Activated CD4-positive, CD25-positive, alpha-beta regulatory T cell (primary cell): ENCODE measurements at places on chromosomes 12 and 14.

DNA sequence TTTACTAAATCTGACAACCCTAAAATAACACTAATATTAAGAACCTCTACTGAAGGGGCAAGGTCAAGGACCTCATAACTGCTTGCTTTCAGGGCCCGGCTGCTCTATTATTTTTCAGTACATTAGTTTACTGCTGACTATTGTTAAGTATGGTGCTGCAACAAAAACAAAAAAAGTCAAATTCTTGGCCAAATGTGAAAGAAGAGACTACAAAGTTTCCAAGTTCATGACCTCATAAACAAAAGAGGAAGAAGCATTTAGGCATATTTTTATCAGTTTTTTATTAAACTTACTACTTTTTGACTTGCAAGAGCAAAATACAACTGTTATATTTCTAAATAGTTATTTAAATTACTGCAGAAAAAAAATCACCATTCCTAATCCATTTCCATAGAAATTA, 109.8 kb upstream of the GPHB5 start:
- no peak for DNase-seq

- DNase-seq = no peak
Measured at GRCh38 chr14:64407329-64407728, 19.2 kb downstream of the MTHFD1 start.

GRCh38 chr14:97442363-97442762, 645.2 kb downstream of the VRK1 start:
- DNase-seq = no peak

- DNase-seq = no peak
Measured at GRCh38 chr12:64695550-64695949, 63.7 kb downstream of the GNS start.

- DNase-seq = no peak
Measured at GRCh38 chr12:38771871-38772270, 133.5 kb downstream of the CPNE8 start.

DNA sequence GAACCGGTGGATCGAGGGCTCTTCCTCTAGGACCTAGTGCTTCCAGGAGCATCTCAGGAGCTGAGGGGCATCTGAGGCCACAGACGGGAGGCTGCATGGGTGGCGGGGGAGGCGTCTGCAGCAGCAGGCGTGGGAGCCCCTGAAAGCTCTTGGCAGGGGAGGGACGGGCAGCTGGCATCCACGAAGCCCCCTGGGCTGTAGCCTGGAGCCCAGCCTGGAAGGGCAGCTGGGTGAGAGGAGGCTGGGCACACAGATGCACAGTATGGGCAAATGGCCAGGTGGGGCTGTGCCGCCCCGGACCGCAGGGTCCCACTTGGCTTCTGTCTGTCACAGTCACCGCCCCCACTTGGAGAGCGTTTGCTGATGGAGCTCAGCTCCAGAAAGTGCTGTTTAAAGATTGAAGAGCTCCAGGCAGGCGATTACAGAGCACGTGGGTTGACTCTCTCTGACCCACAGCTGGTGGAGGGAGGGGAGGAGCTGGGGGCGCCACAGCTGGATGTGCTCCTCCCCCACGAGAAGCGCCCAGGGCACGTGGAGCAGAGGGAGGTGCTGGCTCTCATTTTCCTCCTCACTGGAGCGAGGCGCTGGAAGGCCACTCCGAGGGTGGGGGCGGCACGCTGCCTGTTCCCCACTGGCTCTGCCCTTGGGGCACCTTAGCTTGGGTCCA, 155.0 kb upstream of the C14orf180 start:
- DNase-seq = no peak

DNA sequence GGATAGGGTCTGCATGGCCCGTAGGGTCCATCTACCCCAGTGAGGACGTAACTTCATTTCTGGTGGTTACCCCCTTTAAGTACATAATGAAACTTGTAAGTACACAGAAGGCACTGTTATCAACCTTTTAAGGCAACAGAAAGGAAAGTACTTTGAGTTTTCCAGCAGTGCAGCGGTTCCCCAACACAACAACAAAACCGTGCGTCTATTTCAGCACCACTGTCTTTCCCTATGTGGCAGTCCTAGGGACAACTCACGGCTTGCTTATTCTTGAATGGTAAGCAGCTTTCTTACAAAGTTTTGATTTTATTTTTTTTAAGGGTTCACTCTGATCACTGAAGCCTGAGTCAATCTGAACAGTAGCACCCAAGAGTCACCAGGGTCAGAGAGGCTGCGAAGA, 46.3 kb downstream of the FOXN3 start:
- DNase-seq = no peak

DNA sequence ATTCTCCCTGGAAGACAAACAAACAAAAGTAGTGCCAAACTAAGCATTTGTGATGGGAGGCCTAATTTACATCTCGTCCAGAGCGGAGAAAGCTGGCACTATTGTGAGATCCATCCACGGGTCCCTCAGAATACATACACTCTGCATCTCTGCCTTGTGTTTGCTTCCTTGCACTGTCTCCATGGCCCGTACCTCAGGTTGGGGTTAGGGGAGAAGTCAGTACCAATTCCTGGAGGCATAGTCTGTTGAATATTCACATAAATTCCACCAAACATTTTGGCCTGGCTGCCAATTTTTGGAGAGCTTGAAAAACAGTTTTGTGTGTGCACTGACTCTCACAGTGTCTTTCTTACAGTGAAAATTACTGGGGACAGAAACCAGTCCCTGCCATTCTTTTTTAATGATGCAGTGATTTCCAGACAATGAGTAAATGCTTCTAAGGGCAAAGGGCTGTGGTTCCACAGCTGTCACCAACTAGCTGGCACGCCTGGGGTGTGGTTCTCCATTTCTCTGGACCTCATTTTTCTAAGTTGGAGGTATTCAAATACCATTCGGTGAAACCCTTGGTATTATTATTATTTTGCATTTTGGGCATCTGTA, 119.7 kb upstream of the HIF1A start:
- DNase-seq = no peak

DNA sequence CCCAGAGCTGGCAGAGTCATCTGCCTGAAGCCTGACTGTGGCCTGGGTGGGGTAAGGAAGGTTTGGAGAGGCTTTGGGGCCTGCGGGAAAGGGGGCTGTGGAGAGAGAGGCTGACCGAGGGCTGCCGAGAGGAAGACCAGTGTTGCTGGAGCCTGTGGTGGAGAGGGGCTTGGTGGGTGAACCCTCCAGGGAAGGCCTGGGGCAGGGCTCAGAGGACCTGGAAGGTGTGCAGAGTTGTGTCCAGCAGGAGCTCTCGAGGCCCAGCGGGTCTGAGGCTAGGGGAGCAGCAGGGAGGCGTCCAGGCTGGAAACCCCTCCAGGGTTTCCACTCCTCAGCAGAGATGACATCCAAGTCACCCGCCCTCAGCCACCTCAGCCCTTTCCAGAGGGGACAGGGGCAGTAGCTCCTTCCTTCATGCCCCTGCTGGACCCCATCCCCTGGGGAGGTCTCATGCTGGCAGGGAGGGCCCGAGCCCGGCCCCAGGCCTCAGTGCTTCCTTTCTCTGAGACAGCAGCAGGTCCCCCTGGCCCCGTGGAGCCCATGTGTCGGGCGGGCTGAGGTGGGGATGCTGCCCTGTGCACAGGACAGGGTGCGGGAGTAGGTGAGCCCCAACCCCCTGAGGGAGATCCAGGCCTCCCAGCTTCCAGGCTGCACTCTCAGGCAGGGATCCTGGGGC, 8.4 kb downstream of the CEP170B start:
- DNase-seq = no peak

DNA sequence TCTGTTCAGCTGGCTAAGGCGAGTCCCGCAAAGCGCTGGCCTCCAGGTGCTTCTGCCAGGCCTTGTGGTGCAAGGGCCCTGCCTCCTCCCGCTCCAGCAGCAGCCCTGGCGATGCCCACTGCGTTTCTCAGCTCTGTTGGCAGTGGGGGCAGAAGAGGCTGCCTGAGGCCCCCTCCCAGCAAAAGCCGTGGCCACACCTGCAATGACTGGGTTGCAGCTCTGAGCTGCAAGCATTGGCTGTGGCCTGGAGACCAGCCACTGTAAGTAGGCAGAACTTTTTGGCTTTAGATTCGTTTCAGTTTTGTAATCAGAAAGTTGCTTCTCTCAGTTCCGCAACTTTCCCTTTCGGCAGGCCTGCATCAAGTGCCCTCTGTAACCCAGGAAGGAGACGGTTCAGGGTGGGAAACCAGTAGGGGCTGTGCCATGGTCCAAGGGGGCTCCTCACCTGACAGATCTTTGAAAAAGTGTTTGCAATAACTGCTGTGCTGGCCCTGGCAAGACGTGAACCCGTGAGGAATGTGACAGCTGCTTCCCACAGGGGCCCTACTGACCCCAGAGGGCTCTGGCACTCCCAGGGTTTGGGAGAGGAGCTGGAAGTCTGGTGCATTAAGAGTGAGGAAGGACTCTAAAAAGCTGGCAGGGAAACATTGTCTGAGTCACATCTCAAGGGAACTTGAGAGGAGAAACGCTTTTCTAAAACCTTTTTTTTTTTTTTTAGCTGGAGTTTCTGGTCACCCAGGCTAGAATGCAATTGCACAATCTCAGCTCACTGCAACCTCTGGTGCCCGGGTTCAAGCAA, 54.5 kb upstream of the MAX start:
- DNase-seq = no peak

DNA sequence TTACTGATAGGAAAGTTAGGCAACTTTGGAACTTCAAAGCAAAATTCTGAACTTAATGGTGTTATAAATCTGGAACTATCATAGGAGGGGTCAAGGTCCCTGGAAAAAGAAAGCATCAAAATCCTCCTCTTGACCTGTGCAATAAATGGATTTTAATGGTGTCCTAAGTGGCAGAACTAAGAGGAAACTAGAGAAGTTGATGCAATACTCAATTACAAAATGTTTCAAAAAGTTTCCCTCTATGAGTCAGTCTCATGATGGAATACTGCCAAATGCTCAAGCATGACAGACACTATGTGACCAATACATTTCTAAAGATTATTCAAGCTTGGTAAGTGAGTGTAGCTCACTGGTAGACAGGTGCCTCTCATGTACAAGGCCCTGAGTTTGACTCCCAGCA, 47.7 kb upstream of the ERGIC2 start:
- no peak for DNase-seq

DNA sequence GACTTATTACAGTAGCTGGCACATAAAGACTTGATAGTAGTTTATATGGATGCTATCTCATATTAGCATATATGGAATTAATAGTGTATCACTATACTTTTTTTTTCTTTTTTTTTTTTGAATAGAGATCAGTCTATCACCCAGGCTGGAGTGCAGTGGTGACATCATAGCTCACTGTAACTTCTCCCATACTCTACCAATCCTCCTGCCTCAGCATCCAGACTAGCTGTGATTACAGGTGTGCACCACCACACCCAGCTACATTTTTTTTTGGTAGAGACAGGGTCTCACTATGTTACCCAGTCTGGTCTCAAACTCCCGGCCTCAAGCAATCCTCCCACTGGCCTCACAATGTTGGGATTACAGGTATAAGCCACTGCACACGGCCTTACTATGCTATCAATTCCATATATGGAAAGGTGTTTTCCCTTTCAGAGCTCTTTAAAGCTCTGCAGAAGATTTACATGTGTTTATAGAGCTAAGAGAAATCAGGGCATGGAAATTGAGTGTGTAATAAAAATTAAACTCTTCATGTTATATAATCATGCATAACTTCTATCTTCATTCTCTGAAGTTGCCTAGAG, 1.8 kb upstream of the TBK1 start:
- DNase-seq = no peak

GRCh38 chr12:122026706-122027333, 5.1 kb downstream of the BCL7A start:
- DNase-seq = no peak
